ENCODE measurements at places on chromosomes 16 and 17. TPM values are rescaled to one million over a fixed set of nuclear protein-coding genes. Genes with fewer than 3 reads are reported as not detected.
A peak's percentile ranks its signal among the peaks of the same experiment; 100 is the strongest.

DNA sequence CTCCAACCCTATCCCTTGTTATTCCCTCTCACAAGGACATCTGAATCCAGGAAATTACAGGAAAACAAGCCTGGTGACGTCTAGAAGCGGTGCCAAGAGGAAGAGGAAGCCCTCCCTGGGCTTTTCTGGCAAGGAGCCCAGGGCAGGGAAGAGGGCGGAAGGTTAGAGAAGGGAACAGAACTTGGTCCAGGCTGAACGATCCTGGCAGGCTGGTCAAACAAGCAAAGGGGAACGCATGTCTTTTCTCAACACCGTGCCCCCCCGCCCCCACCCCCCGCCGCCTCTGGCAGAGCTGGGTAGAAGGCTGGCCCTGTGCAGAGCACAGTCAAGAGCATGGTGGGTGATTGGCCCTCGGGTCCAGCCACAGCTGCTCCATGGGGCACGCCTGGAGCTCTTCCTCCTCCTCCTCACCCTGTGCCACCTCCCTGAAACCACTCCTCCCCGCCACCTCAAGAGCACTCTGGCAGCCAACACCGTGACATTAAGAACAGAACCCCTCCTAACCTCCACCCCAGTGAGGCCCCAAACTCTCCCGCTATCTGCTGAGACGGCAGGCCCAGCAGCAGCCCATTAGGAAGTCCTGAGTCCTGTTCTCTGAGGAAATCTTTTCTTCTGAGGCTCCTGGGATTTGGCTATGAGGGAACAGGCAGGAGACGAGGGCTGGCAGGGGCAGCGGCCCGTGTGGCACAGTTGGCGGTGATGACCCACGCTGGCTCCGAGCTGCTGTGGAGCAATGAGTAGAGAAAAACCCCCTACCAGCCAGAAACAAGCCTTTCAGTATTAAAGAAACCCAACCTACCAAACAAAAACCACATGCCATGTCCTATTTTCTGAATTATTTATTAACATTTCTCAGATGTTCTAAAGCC is 7.3 kb downstream of the C16orf86 start:
- no peak for DNase-seq

GRCh38 chr17:56994009-56994792 is 16.3 kb downstream of the SCPEP1 start:
- DNase-seq = no peak

GRCh38 chr16:65658349-65658748 is 536.5 kb upstream of the CDH11 start:
- no peak for DNase-seq

DNA sequence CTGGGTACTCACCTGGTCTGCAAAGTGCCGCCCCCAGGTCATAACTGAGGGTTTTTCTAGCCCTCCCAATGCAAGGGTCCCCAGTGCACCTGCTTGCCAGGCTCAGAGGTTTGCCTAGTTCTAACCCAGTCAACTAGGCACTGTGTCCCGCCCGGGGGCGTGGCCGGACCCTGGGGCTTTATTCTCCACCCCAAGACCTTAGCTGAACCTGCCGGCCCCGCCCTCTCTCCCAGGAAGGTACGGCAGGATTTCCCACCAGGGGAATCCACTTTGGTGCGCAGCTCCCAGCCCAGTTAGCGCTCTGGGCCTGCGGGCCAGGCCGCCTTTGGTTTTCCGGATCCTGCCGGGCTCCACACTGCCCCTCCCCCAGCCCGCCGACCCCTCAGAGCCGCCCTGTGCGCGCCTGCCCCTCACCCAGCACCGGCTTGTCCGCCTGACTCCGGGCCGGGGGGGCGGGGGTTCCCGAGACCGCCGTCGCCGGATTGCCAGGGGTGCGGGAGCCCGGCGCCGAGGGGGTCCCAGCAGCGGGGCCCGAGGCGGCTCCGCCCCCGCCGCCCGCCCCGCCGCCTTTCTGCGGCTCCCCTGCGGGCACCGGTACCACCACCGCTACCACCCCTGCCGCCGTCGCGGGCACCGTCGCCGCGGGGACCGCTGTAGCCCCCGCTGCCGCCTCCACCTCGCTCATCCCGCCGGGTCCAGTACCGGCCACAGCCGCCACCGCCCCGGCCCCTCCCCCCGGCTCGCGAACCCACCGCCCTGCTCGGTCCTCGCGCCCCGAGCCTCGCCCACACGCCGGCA is 424 bp downstream of the YBX2 start:
- no peak for DNase-seq

- DNase-seq = no peak
Observed at GRCh38 chr16:69286941-69287713, 24.0 kb upstream of the VPS4A start.

DNA sequence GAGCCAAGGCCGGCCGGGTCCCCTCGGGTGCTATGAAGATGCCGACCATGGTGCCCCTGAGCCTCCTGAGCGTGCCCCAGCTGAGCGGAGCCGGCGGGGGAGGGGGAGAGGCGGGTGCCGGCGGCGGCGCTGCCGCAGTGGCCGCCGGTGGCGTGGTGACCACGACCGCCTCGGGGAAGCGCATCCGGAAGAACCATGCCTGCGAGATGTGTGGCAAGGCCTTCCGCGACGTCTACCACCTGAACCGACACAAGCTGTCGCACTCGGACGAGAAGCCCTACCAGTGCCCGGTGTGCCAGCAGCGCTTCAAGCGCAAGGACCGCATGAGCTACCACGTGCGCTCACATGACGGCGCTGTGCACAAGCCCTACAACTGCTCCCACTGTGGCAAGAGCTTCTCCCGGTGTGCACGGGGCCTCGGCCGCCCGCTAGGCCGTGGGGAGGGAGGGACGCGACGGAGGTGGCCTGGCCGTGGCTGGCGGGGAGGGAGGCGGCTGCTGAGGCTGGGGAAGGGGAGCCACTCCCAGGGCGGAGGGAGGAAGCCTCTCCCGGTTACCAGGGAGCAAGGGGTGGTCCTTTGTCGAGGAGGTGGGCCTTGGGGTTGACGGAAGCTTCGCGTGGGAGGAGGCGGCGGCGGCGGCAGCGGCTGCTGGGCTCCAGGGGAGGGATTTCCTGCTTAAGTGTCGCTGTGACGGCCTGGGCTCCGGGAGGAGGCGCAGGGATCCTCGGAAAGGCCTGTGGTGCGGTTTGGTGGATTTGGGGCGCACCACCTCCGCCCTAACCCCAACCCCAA is 1.3 kb downstream of the MAZ start:
- peak; percentile 92 for DNase-seq

DNA sequence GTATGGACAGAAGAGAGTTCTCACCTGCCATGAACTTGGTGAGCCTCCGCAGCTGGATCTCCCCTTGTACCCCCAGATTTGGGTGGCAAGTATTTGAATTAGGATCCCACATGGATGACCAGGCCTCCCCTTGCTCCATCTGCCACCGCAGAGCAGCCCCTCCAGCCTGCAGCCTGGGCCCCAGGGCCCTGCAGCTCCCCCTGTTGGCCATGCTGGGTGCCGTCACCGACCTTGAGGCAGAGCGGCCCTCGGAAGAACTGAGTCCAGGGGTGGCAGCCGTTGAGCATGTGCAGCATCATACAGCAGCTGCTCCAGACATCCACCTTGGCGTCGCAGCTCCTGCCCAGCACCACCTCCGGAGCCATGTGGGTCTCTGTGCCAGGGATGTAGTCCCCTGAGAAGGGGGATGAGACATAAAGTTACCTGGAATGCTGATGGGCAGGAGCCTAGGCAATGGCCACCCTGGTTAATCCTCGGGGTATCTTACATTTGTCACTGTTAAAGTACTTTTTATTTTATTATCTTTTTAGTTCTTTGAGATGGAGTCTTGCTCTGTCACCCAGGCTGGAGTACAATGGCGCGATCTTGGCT is 9.0 kb upstream of the SPATA32 start:
- DNase-seq = peak; percentile 59

DNA sequence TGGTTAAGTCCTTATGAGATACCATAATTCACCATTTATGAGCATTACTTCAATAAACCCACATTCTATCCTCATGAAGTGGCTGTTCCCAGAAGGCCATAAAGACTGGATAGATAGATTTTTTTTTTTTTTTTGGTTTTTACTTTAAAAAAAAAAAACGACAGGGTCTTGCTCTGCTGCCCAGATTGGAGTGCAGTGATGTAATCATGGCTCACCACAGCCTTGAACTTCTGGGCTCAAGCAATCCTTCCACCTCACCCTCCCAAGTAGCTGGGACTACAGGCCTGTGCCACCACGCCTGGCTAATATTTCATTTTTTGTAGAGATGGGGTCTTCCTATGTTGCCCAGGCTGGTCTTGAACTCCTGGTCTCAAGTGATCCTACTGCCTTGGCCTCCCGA is 102.3 kb downstream of the XYLT1 start:
- DNase-seq = no peak

Gene EPX
- total RNA-seq = not detected

Gene ST6GALNAC1
- not detected for total RNA-seq

Gene POLG2
- 32.6 TPM for total RNA-seq
